ENCODE measurements at places on chromosomes 3 and 15.

GRCh38 chr3:4033296-4033695 lies 234.1 kb downstream of the LRRN1 start:
- no peak for DNase-seq

GRCh38 chr3:62161371-62161770 lies 212.0 kb downstream of the FEZF2 start:
- DNase-seq = no peak

- DNase-seq = no peak
These were observed 229.7 kb downstream of the ISL2 start for GRCh38 chr15:76566276-76566675.

- DNase-seq = peak; percentile 69
These were observed 85.3 kb downstream of the MEIS2 start for GRCh38 chr15:37015035-37015434.

DNA sequence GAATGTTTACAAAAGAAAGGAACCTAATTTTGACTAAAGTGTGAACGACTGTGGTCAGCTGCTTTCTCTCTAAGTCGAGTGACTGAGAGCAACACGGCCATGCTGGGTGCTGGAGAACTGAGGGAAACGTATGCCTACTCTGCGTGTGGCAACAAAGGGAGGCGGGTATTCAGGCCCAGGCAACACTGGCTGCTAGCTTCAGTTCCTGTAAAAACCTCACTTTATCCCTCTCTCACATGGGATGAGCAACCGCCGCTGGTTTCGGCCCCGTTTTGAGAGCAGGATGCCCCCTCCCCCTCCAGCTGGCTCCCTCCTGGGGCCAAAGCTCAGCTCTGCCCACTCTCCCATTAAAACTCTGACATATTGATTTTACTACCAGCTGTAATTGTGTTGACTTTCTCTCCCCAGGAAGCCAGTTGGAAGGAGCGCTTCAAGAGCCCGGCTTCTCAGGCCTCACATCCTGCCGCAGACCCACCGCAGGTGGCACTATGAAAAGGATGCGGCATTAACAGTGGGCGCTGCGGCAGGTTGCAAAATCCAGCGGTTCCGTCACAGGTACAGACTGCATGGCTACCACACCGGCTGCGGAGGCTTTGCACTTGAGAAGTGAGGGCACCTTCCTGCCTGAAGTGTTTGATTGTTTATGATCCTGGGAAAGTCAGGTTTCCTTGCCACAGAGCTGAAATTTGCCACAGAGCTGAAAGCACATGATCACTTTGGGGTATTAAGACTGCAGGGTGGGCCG lies 12.7 kb downstream of the PLXND1 start:
- DNase-seq = no peak

DNA sequence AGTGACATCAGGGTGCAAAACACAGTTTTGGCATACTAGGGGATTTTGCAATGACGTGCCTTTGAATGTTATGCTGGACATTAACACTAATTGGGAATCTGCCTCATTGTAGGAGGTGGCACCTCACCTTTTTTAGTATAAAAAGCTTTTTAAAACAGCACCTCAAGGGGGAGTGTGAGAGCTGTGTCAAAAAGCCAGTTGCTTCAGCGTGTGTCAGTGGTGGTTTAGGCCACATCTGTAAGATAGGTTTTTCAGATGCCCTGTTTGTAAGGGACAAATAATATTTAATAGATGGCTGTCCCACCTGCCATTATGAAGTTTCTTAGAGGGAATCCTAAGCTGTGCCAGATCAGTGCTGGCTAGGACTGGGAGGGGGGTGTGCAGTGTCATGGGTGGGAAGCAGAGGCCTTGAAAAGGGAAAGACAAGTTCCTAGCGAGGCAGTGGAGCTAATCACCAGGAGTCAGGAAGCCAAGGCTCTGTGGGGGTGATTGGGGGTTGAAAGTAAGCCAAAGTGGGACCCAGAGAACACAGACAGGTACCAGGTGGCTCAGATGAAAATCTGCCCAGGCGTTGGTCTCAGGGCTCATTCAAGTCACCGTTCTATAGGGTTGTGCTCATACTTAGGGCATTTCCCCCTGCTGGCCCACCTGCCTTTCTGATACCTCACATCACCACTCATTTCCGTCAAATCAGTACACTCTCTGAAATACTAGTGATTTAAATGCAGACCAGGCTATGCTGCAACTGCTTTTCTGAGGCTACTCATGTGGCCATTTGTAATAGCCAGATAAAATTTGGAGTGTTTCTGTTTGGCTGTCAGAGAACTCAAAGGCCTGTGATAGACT lies 120.5 kb downstream of the BBX start:
- DNase-seq = no peak

- no peak for DNase-seq
These were observed 10.3 kb upstream of the RYK start for GRCh38 chr3:134260987-134261386.

- no peak for DNase-seq
These were observed 76.2 kb downstream of the ATP1B3 start for GRCh38 chr3:141952611-141953010.

DNA sequence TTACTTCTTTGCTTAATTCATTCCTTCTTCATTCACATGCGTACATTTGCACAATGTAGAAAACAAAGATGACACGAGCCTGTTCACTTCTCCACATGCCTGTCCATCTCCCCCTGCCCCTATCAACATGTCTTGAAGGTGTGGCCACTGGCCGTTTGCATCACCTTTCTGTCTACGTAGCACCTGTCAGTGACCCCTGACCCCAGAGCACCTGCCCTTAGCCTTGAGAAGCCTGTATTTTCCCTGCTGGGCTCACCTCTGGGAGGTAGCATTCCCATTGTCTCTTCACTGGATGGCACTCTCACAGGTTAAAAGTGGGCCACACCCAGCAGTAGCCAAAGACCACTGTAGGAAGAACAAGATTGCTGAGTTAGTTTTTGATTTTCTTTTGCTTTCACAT lies 234.1 kb downstream of the THSD4 start:
- no peak for DNase-seq

DNA sequence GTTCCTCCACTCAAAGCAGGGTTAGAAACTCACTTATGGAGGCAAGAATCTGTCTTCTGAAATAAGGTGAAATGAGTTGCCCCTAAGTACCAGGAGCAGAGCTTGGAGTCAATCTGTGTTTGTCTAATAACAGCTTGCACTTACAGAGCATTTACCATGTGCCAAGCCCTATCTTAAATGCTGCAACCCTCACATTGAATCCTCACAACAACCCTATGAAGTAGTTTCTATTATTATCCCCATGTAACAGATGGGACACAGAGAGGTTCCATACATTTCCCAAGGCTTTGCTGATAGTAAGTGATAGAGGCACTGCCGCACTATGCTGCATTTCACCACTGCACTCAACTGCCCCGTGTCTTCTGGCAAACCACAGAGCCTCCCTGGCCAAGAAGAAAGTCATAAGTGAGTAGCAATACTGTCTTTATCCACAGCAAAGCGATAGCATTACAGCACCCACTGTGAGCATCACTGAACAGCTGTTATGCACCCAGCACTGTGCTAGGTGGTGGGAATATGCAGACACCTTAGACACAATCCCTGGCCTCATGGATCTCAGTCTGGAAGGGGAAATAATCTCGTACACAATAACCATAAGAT lies 141.5 kb downstream of the SSR3 start:
- no peak for DNase-seq

- no peak for DNase-seq
These were observed 67.8 kb upstream of the ZBED2 start for GRCh38 chr3:111662907-111663306.

DNA sequence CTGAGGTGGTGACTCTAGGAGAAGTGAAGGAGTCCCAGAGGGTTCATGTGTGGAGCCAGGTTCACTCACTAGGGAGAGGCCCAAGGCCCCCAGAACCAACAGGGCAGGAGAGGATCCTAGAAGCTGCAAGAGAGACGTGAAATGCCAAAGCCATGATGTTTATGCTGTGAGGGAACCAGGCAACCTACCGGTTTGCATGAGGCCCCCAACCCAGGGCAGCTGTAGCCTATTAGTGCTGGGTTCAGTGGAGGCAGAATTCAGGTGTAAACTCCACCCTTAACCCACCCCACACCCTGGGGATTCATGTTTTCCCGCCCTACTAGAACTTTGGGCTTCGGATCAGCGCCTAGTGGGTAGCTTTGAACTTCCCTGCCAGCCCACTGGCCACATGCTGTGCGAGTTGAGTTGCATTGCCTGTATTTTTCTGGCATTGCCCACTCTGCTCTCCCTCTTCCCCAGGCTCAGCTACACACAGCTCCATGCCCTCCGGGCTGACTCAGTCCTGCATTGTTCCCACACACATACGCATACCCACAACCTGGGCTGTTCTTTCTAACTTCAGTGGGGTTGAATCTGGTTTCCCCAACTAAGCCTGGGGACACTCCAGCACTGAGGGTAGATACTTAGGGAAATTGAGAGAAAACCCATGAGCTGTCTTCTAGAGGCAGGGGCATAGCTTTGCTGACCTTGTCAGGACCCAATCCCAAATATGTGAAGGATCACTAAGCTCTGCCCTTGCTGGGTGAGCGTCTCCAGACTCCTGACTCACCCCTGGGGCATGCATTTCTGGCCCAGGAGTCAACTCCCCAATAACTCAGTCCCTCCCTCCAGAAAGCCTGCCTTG lies 2.0 kb upstream of the ZBTB47 start:
- DNase-seq = no peak

- DNase-seq = no peak
These were observed 400.9 kb downstream of the TBL1XR1 start for GRCh38 chr3:176796371-176796770.

- DNase-seq = no peak
These were observed 128.3 kb downstream of the TBL1XR1 start for GRCh38 chr3:177068967-177069366.

- DNase-seq = no peak
These were observed 231.1 kb upstream of the CNTN6 start for GRCh38 chr3:861721-862120.

Data from Caki2 (cell line).